Diencephalon (tissue), 1 donor: ENCODE measurements at places on chromosomes 5 and 9. TPM values are rescaled to one million over a fixed set of nuclear protein-coding genes. Genes with fewer than 3 reads are reported as not detected.

CNTNAP3 gene
- total RNA-seq: 30.7 TPM

GABRA1 gene
- total RNA-seq: 76.6 TPM

RHOBTB3 gene
- total RNA-seq: 250 TPM

GRIN3A gene
- 46.8 TPM for total RNA-seq

YTHDC2 gene
- 42.0 TPM for total RNA-seq

TMEM174 gene
- total RNA-seq: not detected

FBXL17 gene
- total RNA-seq: 93.9 TPM
